ENCODE measurements at places on chromosomes 1 and 21. TPM values are rescaled to one million over a fixed set of nuclear protein-coding genes. Genes with fewer than 3 reads are reported as not detected.

- DNase-seq: no peak
Observed at GRCh38 chr1:202987922-202988583, 19.1 kb upstream of the TMEM183A start.

The PGM1 gene
- total RNA-seq: 312 TPM

GRCh38 chr1:234891427-234891826, 237.2 kb downstream of the TOMM20 start:
- DNase-seq: no peak

DNA sequence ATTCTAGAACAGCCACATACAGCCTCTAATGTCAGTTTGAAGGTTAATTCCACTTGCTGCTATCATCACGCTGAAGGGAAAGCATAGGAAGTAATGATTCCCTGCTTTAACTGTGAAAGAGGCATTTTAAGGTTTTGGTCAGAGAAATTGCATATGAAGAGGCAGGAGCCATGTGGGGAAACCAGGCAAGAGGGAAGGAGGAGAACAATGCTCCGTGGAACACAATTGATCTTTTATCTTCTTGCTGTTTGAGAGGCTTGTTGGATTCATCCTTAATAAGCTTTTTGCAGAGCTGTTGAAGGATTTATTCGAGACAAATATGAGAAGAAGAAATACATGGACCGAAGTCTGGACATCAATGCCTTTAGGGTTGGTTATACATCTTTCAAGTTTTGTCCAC, 35.9 kb downstream of the SMAP2 start:
- DNase-seq: no peak

The C1orf94 gene
- total RNA-seq: not detected

- DNase-seq: no peak
Observed at GRCh38 chr1:224521904-224522734, 87.5 kb upstream of the WDR26 start.

GRCh38 chr1:229344139-229344538, 1.3 kb upstream of the CCSAP start:
- DNase-seq: no peak

The TNFRSF9 gene
- 1.1 TPM for total RNA-seq

The SMIM11 gene
- total RNA-seq: 4.9 TPM

- DNase-seq: no peak
Observed at GRCh38 chr1:246959944-246960693, 28.4 kb upstream of the AHCTF1 start.

GRCh38 chr1:186325239-186325638, 49.8 kb downstream of the TPR start:
- DNase-seq: no peak

The LCE1A gene
- total RNA-seq: not detected

DNA sequence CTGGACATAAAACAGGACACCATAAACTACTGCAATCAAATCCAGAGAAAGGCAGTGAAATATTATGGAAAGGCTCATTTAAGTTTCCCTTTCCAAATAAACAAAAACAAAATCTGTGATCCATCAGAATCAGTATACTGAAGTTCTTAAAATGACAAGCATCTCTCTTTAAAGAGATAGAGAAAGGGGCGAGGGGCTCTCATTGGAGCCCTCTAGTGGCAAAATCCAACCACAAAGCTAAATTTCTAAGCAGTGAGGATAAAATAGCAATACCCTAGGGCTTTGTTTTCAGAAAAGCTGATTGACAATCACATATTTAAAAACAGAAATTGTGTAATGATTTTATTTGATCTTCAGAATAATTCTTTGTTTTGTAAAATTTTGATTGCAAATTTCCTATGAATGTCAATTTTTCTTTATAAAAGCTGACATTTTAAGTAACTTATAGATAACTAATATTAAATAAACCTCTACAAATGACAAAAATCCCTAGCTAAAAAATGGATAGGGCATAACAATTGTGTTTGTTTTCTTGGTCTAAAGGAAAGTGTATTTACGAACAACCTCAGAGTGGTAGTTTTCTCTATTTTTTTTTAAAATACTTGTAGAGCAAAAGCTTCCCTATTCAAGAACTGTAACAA, 138.2 kb downstream of the COL24A1 start:
- DNase-seq: no peak

The EFNA3 gene
- total RNA-seq: 0.84 TPM

DNA sequence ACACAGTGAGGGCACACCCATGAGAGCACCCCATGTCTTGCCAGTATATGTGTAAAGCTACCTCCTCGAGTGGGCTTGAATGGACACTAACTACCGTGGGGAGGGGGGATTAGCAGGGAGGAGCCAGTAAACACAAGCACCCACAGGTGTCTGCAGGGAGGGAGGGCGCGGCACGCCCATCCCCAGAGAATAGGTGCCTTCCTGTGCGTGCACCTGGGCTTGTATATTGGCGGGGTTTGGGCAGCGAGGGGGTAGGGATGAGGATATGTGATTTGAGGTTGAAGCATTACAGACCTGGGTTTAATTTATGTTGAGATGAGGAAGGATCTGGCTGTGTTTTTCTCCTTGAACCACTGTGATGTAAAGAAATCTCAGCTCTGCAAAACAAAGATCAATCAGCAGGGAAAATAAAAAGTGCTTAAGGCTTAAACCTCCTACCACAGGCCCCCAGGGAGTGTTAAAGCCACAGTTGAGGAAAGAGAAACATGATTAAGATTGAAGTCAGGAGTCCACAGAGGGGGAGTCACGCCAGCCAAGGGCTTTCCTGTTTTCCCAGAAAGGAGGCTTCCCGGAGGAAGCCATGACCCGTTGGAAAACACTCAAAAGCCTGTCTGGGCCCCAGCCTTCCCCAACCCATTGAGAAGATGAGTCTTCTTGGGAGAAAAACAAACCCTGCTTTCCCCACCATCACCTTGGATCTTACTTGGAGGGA, 80.0 kb downstream of the CAMK2N1 start:
- no peak for DNase-seq

DNA sequence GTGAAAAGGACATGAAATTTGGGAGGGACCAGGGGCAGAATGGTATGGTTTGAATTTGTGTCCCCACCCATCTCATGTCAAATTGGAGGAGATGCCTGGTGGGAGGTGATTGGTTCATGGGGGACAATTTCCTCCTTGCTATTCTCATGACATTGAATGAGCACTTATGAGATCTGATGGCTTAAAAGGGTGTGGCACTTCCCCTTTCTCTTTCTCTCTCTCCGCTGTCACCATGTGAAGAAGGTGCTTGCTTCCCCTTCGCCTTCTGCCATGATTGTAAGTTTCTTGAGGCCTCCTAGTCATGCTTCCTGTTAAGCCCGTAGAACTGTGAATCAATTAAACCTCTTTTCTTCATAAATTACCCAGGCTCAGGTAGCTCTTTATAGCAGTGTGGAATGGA, 7.6 kb upstream of the GBP4 start:
- no peak for DNase-seq

The GNAT2 gene
- total RNA-seq: not detected

The TMEM35B gene
- 47.4 TPM for total RNA-seq

GRCh38 chr1:108816049-108816893, 40.6 kb downstream of the AKNAD1 start:
- no peak for DNase-seq

- no peak for DNase-seq
Observed at GRCh38 chr1:26696119-26696653, 371 bp downstream of the ARID1A start.

GRCh38 chr1:48916130-48917069, 139.7 kb upstream of the BEND5 start:
- no peak for DNase-seq

The LEFTY1 gene
- not detected for total RNA-seq

The WNT4 gene
- 1.6 TPM for total RNA-seq

The RUNX3 gene
- total RNA-seq: 5.5 TPM

The GJA9 gene
- not detected for total RNA-seq

DNA sequence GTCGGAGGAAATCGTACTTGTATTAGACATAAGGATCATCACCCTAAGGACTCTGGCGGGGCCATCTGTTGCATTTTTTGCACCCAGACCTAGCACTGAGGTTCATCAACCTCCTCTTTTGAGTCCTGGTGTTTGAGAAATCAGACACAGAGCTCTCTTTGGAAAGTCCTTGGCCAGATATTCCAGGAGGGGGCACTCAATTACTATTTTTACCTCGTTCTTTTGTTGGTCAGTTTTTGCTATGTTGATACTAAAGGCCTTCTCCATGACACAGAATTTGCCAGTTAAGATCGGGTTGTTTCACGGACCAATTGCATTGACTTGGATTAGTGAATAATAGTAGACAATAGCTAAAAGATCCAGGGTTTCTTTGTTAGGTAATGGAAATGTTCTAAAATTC, 711.2 kb downstream of the KCNT2 start:
- no peak for DNase-seq

DNA sequence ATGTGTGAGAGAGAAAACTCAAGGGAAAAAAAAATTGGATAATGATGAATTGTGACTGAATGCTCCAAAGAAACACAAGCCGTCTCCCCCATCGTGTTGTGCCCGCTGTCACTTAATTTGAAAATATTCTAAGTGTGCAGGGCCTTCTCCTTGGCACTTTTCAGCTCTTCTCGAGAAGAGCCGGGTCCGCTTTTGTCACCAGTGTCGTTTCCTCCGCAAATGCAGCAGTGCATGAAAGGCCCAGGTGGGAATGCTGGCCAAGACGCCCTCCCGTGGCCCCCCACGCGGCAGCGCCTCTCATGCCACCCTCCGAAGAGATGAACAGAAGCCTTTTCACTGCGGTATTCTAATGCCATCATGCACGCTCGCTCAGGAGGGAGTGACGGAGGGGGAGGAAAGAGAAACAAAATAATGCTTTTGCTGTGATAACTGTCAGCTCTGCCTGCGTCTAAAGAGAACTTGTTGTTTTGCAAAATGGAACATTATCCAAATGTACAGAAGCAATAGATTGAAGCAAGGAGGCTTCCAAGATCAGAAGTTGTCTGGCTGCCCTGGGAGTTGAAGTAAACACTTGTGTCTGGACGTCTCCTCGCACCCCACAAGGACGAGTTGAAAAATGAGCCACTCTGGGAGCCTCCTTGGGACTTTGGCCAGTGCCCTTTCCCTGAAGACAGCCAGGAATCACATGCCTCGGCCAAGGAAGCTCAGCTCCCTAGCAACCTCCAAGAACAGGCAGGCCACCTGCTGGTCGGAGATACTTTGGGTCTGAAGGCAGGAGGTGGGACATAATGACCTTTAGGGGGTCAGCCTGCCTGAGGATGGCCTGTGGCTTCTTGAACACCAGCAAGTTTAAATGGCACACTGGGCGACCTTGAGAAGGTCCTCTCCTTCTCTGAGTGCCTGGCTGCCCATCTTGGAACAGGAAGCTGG, 166.1 kb upstream of the ZC3H12A start:
- no peak for DNase-seq

DNA sequence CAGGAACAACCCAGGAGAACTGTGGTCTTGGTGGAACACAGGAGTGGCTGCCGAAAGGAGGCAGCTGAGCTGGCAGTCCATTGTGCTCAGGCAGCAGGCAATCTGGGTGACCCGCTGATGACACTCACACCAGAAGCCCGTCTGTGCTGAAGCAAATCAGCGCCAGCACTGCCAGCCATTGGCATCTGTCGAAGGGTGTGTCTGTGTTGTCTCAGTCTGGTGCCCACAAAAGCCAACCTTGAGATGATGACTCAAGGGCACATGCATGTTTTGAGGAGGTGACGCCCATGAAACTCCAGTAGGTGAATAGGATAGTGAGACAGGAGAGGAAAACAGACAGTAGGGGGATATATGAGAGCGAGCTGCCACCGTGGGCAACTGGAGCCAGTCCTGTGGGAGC, 167.3 kb downstream of the KAZN start:
- no peak for DNase-seq

DNA sequence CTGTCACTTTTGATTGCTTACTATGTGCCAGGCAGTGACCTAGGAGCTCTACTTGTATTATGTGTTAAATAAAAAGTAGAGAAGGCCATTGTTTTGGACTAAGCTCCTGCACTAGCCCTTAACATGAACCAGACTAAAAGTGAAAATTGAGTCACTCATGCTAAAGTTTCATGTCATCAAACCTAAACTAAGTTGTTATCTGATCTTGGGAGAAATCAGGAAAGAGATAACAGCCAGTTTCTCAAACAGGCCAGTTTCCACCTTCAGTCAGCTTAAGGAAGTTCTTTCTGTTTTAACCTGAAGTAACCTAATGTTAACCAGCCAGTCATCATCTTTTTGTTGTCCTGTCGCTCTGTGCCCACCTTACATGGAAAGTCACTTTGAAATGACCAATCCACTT, 102.1 kb upstream of the MARK1 start:
- DNase-seq: no peak

GRCh38 chr1:27383039-27383605, at the start of gene CD164L2:
Gene CD164L2 (minus strand): TSS chr1:27383333. CDS start chr1:27383239, 94 bp downstream.
- DNase-seq: no peak

The ERO1B gene
- 13.2 TPM for total RNA-seq

DNA sequence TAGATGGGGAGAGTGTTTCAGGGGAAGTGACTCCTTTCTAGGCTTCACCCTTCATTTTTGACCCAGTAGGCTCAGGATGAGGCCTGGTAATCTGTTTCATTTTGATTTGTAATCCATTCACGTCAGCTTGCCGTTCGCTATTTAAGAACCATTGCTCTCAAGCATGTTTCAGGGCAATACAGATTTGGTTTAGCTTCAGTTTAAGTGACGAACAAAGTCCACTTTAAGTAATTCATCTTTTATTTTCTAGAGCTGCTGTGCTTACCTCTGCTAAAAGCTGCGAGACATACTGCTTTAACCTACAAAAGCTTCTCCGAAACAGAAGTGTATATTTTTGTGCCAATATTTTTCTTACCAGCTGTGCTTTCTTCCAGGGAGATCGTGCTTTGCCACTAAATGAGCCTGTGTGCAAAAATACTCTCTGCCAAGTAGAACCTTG, 8.9 kb upstream of the FMO3 start:
- no peak for DNase-seq

DNA sequence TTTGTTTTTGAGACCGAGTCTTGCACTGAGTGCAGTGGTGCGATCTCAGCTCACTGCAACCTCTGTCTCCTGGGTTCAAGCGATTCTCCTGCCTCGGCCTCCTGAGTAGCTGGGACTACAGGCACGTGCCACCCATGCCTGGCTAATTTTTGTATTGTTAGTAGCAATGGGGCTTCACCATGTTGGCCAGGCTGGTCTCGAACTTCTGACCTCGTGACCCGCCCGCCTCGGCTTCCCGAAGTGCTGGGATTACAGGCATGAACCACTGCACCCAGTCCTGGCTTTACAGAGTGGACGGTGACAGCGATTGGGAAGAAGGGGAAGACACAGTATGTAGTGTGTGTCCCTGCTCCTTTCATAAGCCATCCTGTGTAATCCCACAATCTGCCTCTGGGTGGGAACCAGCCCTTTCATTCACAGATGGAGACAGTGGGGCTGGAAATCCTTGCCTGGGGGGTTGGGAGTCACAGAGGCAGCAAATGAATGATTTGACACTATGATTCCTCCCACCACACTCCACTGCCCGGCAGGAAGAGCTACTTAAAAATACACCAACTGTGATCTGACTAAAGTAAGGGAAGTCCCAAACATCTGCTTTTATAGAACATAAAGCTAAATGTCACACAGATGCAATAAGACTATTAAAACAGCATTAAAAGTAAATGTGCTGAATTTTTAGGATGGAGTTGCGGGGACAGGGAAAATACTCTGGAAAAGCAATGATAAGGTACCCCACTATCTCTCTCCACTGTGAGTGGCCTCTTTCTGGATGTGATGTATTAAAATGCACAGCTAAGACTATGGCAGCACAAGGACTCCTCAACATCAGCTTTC, 4.5 kb downstream of the PARP1 start:
- DNase-seq: no peak

All from omental fat pad (tissue), 4 donors.